ENCODE measurements at places on chromosomes 5 and 9.

GRCh38 chr9:33498387-33498786 lies 24.7 kb upstream of the NOL6 start:
- DNase-seq: peak; percentile 43

DNA sequence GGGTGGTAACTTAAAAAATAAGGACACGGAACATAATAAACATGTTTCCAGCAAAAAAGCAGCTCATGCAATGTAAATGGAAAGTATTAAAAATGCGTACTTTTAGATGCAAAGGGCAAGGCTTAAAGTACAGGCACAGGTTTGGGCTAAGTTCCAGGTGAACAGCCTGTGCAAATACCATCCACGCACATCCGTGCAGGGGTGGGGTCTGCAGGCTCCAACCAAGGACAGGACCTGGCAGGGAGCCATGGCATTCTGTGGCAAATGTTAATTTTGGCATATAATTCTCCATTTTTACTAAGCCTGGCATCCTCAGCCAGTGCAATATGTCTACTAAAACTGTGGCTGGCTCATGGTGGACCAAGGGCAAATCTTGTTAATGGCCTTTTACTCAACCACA lies 365.8 kb upstream of the DAP start:
- no peak for DNase-seq

DNA sequence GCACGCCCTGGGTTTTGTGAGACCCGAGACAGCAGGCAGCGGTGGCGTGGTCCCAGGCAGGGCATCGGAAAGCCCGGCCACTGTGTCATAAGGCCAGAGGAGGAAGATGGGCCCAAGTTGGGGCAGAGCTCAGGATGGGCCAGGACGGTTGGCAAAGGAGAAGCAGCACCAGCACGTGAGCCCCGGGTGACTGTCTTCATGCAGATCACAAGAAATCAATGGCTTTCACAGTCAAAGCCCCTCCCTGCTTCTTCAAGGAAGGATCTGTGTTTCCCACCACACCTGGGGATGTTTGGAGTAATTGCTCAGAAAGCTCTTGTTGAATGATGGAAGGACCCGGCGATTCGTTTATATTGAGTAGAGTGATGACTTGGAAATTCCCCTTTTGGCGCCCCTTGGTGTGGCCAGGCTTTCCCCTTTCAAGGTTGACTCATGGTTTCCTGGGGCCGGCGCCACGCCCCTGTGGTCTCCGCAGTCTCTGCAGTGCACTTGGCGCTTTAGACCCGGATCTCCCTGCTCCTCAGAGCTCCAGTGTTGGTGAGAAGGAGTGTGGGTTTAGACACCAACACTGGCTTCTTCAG lies 52.1 kb downstream of the IL31RA start:
- peak; percentile 54 for DNase-seq

- DNase-seq: no peak
These were observed 71.3 kb upstream of the PPP1R2B start for GRCh38 chr5:156778752-156779151.

GRCh38 chr5:9124071-9124470 lies 421.8 kb downstream of the SEMA5A start:
- no peak for DNase-seq

- no peak for DNase-seq
These were observed 2.2 kb upstream of the PRR7 start for GRCh38 chr5:177444106-177445051.

DNA sequence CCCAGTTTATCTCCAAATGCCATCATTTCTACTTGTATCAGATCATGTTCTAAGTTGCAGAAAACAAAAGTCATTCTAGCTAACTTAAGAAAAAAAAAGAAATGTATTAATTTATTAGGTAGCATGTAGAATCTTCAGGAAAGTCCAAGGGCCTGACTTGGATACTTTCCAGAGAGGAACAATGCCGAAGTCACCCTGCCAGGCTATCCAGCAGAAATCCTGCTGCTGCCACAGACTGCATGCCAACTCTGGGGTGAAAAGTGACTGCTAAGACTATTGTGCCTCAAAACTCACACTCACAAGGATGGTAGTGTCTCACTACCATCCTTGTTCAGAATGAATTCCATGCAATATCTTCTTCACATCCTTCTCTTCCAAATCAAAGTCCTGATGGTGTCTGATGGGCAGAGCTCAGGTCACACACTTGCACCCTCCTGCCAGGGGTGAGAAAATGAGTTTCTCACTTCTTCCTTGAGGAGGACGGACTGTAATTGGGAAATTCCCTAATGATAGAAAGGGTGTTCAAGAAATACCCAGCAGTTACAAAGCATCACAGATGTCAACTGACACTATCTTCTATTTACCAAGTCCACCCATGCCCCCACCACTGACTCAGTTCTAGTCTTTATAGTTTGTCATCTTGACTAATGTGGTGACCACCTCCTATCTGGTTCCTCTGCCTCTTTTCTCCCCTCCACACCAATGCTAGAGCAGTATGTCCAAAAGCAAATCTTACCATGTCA lies 279.4 kb downstream of the CWC27 start:
- DNase-seq: no peak

- no peak for DNase-seq
These were observed 33.6 kb downstream of the PRRT1B start for GRCh38 chr9:131578731-131579504.

DNA sequence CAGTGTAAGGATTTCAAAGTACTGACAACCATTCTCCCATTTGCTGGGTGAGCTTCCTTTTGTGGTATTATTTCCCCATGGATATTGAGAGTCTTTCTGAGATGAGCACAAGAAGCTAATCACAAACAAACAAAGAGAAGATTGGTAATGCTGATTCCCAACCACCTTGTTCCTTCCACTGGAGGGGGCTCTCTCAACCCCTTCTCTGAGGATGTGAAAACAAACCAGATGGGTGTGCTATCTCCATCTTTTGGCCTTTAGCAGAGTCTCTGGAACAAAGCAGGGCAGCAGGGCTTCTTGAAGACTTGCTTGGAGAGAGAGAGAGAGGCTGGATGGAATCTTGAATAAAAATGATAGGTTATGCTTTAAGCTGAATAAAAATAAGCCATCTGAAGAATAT lies 576.7 kb upstream of the ZNF462 start:
- DNase-seq: no peak

DNA sequence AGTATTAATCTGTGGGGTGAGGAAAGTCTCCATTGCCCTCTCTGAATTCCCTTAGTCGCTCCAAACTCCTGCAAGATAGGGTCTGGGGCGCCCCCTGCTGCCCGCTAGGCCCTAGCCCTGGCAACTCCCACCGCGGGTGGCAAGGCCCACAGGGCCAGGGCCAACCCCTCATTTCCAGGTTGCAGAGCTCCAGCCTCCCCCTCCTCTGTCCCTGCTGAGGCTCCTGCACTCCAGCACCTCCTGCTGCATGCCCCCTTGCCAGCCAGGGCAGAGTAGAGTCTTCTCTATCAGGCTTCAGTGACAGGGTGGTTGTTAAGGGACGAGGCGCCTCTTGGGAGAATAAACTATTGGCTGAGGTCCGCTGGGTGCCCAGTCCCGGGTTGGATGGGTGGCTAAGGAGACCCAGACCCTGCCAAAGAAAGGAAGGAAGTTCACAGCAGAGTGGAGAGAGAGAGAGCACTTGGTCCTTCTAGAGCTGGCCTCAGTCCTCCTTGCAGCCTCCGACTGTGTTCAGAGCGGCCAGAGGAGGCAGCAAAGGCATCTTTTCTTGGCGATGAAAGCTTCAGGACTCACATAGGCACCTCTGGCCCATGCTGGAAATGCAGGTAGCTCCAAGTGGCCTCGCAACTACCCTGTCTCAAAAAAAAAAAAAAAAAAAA lies 45.6 kb downstream of the SAR1B start:
- peak; percentile 84 for DNase-seq

GRCh38 chr5:133230823-133231578 lies 179.2 kb downstream of the HSPA4 start:
- no peak for DNase-seq

DNA sequence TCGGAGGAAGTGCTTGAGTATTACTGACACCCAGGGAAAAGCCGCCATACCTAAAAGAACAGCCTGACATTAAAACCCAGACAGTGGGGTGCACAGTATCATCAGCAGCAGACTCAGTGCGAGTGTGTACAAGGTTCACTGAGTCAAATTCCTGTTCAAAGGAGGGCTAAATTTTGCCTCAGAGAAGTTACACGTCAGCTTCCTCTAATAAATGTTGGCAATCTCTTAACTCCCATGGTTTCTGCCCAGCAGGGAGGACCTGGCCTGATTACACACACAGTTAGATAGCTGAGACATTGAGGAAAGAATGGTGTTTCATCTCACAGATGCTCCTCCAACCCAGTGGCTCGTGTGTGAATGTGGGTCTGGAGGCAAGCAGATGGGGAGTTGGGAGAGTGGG lies 38.2 kb downstream of the NIPSNAP3B start:
- DNase-seq: no peak

DNA sequence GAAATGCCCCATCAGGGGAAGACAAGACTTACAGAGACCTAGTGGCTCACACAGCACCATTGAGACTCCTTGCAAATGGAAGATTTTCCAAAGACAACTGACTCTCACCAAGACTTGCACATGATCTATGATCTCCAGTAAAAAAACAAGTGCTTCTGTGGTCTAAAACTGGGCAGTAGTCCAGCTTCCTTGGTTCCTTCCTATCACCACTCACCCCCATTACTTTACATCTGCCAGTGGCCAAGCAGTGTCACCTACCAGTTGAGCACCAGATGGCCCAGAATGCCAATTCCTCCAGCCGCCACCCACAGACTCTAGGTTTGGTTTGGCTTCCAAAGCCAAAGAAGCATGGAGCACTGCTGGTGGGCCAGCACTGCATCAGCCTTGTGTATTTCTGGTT lies 47.7 kb downstream of the SH3TC2 start:
- DNase-seq: no peak

DNA sequence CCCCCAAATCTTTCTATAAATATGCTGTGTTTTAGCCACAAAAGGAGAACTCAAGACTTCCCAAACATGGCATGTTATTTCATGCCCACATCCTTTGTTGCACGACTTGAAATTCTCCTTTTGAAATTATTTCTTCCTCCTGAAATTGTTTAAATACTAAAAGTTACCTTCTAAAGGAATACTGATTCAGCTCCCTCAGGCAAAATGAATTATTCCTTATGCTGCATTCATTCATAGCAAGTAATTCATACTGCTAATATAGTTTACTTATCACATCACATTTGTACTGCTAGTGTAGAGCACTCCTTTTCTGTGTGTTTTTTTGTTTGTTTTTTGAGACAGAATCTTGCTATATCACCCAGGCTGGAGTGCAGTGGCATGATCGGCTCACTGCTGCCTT lies 45.7 kb downstream of the BHMT start:
- DNase-seq: no peak

DNA sequence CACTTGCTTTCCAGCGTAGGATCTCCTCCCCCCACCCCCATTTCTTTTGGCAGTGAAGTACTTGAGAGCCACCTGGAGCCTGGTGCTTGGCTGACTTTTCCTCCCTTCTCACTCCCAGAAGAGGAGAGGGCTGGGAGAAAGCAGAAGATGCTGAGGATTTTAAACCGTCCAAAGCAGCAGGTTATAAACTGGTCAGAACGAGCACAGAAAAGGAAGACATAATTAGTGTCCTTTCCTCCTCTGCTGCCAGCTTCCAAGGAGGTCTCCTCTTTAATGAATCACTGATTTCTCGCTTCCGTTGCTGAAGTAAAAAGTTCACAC lies 563 bp upstream of the FGF10 start:
- no peak for DNase-seq

DNA sequence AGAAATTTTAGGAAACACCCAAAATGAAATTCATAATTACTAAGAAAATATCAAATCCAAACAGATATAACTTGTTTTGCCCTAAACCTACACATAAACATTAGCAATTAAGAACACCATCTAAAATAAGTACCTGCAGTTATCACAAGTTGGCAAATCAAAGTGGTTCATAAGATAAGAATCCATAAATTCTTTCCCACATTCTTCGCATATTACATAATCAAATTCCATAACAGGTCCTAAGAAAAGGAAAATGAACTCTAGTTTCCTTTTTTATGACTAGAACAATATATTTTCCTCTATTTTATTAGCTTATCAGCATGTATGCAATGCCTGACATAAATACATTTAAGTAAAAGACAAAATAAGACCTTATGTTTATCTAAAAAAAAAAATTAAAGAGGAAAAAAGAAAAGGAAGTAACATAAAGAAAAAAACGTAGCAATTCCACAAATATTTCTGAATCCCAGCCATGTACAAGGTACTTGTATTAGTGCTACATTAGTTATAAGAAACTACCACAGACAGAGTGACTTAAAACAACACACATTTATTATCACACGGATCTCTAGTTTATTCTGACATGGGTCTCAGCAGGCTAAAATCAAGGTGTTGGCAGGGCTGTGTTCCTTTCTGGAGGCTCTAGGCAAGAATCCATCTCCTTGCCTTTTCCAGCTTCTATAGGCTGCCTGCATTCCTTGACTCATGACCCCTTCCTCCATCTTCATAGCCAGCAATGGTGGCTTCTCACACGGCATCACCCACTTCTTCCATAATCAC lies 7.5 kb downstream of the XPA start:
- DNase-seq: no peak

- DNase-seq: no peak
These were observed 247.5 kb downstream of the TMEM161B start for GRCh38 chr5:88021141-88021540.

- DNase-seq: no peak
These were observed 82.7 kb downstream of the SV2C start for GRCh38 chr5:76165711-76166374.

DNA sequence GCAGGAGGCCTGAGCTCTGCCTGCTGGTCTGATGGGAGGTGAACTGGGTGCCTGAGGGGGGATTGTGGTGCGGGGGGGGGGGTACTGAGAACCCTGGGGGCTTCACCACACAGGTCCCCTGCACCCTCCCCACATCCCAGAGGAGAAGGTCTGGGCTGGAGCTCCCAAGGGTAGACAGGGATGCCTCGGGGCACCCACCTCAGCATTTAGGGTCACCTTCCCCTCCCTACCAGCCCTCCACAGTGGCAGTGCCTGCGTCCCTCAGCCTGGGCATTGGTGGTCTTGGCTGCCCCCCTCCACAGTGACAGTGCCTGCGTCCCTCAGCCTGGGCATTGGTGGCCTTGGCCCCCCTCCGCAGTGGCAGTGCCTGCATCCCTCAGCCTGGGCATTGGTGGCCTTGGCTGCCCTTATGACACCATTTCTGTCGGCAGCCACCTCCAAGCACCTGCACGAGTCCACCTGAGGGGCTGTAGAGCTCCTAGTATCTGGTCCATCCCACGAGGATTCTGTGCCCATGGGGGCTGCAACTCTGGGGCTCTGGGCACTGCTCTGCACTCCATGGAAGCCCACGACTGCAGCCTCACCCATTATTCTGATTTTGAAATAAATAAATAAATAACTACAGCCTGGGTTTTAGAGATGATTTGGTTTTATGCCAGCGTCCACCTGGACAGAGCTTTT lies 21.5 kb downstream of the NKD2 start:
- DNase-seq: no peak

Data from cardiac fibroblast (primary cell).